Upper lobe of right lung (tissue), 1 donor: ENCODE measurements at places on chromosomes 4 and X. TPM values are rescaled to one million over a fixed set of nuclear protein-coding genes. Genes with fewer than 3 reads are reported as not detected.

DNA sequence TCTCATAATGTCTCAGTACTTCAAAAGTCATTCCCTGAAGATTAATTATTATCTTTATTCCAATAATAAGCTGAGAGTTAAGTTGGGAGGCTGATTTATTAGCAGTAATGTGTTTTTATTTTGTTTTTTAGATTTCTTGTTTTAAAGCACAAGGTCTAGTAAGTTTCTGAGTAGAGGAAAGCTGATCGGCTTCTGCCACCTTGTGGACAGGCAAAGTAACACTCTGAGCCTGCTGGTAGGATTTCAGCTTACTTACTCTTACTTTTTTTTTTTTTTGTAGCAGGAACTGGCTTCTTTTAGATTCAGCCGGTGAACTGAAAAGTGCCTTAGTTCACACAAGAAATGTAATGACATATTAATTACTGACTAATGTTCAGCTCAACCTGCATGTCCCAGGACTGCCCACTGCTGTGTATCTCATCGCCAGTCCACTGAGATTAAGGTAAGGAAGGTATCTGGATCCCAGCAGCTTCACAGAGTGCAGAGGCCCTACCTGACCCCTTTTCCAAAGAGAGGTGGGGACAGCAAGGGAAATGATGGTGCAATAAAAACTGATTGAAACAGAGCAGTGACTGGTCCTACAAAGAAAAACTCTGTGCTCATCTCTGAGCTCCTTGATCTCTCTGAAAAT lies 126.5 kb downstream of the ADGRA3 start:
- no peak for DNase-seq
- no peak overlapping the region for H3K4me3 ChIP-seq
- H3K4me1 ChIP-seq, result no peaks in the 10 kb centered on the region
- H3K27ac ChIP-seq, result no peak overlapping the region
- peaks cover 12% of the 10 kb centered on the region for H3K36me3 ChIP-seq
- no peaks in the 10 kb centered on the region for H3K27me3 ChIP-seq

Gene SYP
- total RNA-seq, result 3.5 TPM

Gene VGLL1
- 1.6 TPM for total RNA-seq

DNA sequence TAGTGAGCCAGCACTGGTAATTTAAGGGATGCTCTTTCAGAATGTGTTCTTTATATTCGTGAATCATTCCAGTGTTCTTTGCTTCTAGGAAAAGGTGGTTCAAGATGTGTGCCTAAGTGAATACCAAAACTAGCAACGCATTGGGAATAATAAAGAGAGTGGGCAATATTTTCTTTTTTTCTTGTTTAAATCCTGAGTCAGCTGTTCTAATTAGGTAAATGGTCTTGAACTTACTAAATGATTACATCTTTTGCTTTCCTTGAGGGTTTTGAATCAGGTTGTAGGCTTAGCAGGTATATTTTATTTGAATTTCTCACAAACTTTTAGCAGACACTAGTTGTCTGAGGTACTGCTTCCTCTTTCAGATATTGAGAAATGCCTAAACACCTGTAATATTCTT lies 29.5 kb downstream of the ENPEP start:
- H3K4me3 ChIP-seq, result no peak overlapping the region
- H3K4me1 ChIP-seq, result no peaks in the 10 kb centered on the region
- no peak overlapping the region for H3K27ac ChIP-seq
- no peaks in the 10 kb centered on the region for H3K27me3 ChIP-seq

Gene MAGEA9B
- not detected for total RNA-seq

GRCh38 chr4:123248085-123248659 lies 148.4 kb upstream of the SPRY1 start:
- H3K4me3 ChIP-seq, result no peak overlapping the region
- no peak overlapping the region for H3K27ac ChIP-seq
- no peaks in the 10 kb centered on the region for H3K27me3 ChIP-seq

DNA sequence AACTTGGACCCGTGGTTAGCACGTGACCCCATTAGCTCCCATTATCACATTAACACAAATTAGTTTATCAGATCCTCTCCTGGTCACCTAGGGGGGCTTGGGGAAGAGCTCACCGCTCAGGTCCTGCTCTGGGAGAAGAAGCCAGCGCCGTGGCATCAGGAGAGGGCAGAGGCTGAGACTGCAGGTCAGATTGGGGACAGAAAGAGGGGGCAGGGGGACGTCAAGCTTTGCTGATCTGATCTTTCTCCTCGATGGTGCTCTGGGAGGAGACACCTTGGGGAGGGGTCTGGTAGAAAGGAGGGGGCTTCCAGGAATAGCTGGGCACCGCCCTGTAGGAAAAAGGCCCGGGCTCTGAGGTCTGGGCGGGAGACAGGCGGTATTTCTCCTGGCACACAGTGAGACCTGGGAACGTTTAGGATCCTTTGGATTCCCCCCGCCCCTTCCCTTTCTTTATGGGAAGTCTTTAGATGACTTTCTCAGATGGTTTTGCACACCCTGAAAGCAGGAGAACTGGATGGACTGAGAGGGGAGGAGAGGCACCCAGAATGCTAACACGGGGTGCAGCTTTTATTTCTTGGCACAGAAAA lies 9.1 kb upstream of the ELF4 start:
- no peaks in the 10 kb centered on the region for H3K27me3 ChIP-seq
- peaks cover 4% of the 10 kb centered on the region for H3K4me1 ChIP-seq
- DNase-seq, result no peak
- no peak overlapping the region for H3K4me3 ChIP-seq

- H3K4me1 ChIP-seq, result no peaks in the 10 kb centered on the region
- DNase-seq, result no peak
- no peak overlapping the region for H3K27ac ChIP-seq
- H3K4me3 ChIP-seq, result no peak overlapping the region
- H3K27me3 ChIP-seq, result no peaks in the 10 kb centered on the region
- H3K36me3 ChIP-seq, result no peaks in the 10 kb centered on the region
Measured at GRCh38 chr4:142045996-142046395, 409.6 kb downstream of the IL15 start.

- H3K27me3 ChIP-seq, result peaks cover 8% of the 10 kb centered on the region
- H3K36me3 ChIP-seq, result no peaks in the 10 kb centered on the region
- DNase-seq, result peak; percentile 75
- peaks cover 12% of the 10 kb centered on the region for H3K4me1 ChIP-seq
- peak within 1 kb of the TSS; percentile 66 for H3K4me3 ChIP-seq
Measured at GRCh38 chr4:176792326-176793059, at the start of gene VEGFC. VEGFC (minus strand) TSS chr4:176792922; CDS start chr4:176792311, 611 bp downstream.

DNA sequence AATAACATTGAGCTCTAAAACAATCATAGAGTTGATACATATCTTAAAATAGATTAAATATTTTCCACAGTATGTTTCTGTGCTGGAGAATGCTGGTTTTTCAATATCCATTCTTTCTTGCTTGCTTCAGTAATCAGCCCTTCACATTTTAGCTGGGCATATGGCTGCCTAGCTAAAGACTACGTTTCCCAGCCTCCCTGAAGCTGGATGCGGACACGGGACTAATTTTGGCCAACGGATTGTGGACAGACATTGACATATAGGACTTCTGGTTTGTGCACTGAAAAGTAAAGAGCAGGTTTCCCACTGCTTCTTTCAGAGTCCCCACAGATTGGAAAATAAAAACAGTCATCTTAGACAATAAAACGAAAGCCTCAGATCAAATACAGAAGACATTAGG lies 97.3 kb downstream of the COL25A1 start:
- H3K27ac ChIP-seq, result no peak overlapping the region
- H3K36me3 ChIP-seq, result no peaks in the 10 kb centered on the region
- H3K4me3 ChIP-seq, result no peak overlapping the region
- no peak for DNase-seq
- H3K4me1 ChIP-seq, result no peaks in the 10 kb centered on the region

DNA sequence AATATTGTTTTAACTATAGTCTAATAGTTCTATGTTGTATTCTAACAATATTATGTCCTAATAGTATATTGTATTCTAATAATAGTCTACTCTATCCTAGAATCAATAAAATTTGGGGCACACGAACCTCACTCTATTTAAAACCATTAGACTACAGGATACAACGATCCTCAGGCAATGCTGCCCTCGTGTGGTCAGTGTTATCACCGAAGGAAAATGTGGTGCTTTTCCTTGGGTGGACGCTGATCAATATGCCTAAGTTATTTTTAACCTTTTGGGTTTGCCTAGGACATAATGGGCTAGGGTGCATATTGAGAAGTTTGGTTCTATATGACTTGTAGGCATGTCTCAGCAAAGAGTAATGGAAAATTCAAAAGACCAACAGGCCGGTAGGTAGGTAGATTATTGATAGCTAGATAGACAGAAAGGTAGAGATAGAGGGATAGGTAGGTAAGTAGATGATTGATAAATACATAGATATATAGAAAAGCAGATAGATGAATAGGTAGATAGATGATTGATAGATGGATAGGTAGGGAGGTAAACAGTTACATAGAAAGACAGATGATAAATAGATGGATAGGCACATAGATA lies 75.1 kb downstream of the PRKX start:
- no peaks in the 10 kb centered on the region for H3K27me3 ChIP-seq
- no peaks in the 10 kb centered on the region for H3K4me1 ChIP-seq
- no peaks in the 10 kb centered on the region for H3K36me3 ChIP-seq

- no peak overlapping the region for H3K27ac ChIP-seq
- no peaks in the 10 kb centered on the region for H3K27me3 ChIP-seq
- no peak overlapping the region for H3K4me3 ChIP-seq
- no peak for DNase-seq
Measured at GRCh38 chrX:27728291-27728690, 79.5 kb upstream of the MAGEB10 start.

GRCh38 chr4:18214411-18215055 lies 193.0 kb upstream of the LCORL start:
- H3K27ac ChIP-seq, result no peak overlapping the region
- H3K27me3 ChIP-seq, result no peaks in the 10 kb centered on the region
- DNase-seq, result no peak
- H3K36me3 ChIP-seq, result no peaks in the 10 kb centered on the region
- H3K4me1 ChIP-seq, result no peaks in the 10 kb centered on the region
- no peak overlapping the region for H3K4me3 ChIP-seq

- DNase-seq, result no peak
- no peaks in the 10 kb centered on the region for H3K27me3 ChIP-seq
- H3K4me1 ChIP-seq, result no peaks in the 10 kb centered on the region
- no peak overlapping the region for H3K27ac ChIP-seq
- H3K4me3 ChIP-seq, result no peak overlapping the region
Measured at GRCh38 chr4:2305766-2306501, 44.0 kb upstream of the MXD4 start.

DNA sequence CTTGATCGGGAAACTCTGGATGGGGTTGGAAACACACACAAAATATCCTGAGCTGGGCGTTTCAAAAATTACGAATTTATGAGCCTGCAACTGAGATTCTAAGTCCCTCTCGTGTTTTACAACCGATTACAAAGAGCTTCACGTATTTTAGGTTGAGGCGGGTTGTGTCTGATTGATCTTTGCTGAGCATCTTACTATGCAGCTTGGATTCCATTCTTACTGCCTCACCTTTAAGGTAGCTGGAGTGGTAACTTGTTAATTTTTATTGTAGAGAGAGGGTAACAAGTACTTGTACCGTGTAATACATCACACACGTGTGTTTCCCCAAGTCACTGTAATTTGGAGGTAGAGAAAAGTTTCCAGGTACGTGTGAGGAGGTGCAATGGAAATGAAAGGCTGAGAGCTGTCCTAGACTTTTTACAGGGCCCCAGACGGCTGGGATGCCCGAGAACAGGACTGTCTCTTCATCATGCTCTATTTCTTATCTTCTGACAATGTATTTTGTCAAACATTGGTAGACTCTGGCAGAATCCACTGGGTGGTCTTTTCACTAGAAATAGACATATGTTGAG lies 97.8 kb upstream of the TENM3 start:
- no peaks in the 10 kb centered on the region for H3K36me3 ChIP-seq
- H3K27me3 ChIP-seq, result peaks cover 70% of the 10 kb centered on the region

DNA sequence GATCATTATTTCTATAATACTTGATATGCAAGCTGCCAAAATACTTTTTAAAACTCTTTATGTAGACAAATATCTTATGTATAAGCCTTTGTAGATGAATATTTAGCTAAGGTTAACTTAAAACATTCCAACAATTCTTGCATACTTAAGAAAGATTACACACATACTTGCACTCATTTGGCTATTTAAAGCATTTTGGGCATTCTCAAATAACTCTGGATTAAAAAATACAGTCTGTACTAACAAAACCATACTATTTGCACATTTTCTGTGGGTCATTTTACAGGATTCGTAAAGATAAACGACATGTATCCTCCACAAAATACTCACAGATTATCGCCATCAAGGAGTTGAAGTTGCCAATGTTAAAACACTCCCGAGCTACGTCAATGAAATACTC lies 26.5 kb downstream of the RASGEF1B start:
- no peak for DNase-seq
- no peaks in the 10 kb centered on the region for H3K4me1 ChIP-seq
- H3K4me3 ChIP-seq, result no peak overlapping the region
- H3K27me3 ChIP-seq, result no peaks in the 10 kb centered on the region
- no peak overlapping the region for H3K27ac ChIP-seq

Gene REST
- total RNA-seq, result 39.0 TPM
